Right cardiac atrium (tissue), 5 donors: ENCODE measurements at places on chromosomes 13 and 19.

DNA sequence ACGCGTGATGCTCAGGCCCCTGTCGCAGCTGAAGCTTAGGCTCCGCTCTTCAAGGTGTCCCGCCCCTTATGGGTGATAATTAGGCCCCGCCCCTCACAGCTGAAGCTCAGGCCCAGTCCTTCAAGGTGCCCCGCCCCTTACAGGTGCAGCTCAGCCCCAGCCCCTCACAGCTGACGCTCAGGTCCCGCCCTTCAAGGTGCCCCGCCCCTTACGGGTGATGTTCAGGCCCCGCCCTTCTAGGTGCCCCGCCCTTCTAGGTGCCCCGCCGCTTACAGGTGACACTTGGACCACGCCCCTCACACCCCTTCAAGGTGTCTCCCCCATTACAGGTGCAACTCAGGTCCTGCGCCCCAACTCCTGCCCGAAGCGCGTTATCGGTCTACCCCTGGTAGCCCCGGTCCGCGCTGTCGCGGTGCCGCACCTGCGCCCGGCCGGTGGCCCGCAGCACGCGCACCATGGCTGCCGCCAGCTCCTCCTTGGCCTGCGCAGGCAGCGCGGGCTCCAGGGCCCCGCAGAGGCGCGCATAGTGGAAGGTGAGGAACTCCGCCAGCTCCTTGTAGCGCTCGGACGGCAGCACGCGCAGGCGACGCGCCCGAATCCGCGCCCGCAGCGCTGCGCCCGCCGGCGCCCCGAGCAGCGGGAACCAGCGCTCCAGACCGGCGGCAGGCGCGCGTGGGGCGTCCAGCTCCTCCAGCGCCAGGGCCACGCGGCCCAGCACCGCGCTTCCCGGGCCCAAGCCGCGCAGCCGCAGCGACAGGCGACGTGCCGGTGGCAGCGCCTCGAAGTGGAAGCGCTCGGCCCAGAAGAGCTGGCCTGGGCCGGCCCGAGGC lies 7.3 kb downstream of the RASAL3 start:
- no peak for DNase-seq

- peak; percentile 41 for DNase-seq
These were observed 201.0 kb upstream of the RXFP2 start for GRCh38 chr13:31538067-31539042.

DNA sequence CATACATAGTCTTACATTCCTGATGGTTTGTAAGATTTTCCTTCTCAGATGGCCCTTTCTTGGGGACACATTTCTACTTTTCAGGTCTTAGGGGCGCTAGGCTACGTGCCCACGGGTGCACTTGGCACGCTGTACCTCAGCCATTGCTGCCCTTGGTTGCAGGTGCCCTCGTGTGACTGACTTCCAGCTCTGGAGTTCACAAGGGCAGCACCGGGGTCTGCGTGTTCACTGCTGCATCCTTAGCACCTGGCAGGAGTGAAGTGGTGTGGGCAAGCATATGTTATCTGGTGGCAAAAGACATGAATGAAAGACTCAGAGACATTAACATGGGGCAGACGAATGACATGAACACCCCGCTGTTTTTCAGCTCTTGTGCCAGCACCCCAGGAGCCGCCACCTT lies 13.3 kb upstream of the WDR88 start:
- DNase-seq: no peak

DNA sequence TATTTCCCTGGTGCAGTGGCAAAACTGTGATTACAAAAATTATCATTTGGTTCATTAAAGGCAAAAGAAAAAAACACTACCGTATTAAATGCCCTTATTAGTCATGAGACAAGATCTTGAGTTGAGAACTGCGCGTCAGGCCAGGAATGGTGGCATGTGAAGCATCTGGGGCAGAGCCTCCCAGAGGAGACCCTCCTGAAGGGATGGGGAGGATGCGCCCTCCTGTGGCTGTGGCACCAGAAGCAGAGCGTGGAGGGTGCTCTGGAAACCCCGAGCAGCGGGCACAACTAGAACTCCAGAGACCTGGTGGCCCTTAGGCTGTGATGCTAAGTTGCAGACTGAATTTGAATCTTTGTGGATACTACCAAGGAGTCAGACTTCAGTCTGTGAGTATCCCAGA lies 11.5 kb downstream of the CUL4A start:
- no peak for DNase-seq

- DNase-seq: no peak
These were observed 696.2 kb upstream of the GPC6 start for GRCh38 chr13:92530364-92530763.

DNA sequence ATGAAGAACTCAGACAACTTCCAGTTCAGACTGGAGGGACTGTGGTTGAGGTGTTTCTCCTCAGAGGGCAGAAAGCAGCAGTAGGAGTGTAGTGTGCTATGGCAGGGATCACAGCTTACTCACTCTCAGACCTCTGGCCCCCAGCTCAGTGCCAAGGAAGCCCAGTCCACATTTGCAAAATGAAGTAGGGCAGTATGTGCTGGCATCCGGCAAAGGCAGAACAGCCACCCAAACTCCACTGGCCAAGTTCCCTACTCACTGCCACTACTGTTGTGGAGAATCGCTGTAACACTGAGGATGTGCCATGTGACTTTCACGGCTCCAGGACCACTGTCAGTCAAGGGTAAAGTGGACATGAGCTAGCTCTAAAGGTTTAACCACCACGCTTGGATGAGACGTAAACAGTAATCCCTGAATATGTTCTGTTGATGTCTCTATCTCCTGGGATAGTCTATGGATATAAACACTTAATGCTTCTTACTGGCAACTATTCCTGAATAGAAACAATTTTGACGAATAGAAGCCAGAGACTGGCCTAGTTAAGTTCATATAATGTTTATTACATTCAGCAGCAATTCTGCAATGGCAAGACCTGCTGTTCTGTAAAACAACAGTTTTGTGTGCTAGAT lies 67.0 kb upstream of the SLC15A1 start:
- DNase-seq: peak; percentile 25

DNA sequence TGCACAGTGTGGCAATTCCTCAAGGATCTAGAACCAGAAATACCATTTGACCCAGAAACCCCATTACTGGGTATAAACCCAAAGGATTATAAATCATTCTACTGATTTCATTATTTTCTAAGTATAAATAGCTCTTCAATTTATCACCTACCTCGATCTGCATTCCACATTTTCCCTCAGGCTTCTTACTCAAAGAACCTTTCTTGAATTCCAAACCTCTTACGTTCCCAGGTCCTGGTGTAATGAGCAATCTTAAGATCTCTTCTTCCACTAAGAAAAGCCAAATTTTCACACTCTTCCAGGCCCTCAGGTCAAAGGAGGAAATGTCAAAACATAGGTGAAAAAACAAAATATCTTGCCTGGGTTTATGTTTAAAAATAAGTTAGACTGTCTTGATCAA lies 237.3 kb upstream of the GPC6 start:
- no peak for DNase-seq

DNA sequence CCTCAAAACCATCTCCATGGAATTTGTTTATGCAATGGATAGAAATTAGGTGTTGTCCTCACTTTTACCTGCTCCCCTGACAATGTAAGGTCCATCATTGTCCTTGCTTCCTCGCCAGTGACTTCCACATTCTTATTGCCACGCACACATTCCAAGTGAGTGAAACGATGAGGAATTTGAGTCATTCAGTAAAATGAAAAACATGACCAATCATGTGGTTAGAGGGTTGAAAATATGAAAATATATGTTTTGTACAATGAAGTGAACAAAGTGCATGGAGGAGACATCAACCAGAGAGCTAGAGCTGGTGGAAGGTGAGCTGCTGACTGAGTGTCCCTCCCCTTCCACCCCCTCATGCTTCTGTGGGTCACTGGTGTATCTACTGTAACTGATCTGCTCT lies 91.7 kb downstream of the ATP8A2 start:
- DNase-seq: no peak

DNA sequence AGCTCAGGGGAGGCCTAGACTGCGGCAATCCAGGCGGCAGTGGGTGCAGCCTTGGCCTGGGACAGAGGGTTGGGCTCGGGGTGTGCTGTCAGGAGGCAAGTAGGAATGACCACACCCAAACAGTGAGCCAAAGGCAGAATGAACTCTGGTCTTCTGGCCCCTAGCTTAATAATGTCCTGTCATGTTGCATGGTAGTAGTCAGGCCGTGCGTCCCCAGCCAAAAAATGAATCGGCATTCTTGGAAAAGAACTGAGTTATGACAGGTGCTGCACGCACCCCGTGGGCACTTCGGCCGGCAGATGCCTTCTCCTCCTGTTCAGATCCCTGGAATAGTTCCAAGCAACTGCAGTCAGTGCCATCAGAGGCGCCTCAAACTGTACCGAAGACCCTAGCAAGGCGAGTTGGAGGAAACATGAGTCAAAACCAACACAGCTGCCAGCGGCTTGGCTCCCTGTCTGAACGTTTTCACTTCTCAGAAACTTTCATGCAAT lies 55.9 kb downstream of the ATP7B start:
- DNase-seq: no peak

- no peak for DNase-seq
These were observed 12.3 kb upstream of the C1QTNF9B start for GRCh38 chr13:23909606-23910005.

DNA sequence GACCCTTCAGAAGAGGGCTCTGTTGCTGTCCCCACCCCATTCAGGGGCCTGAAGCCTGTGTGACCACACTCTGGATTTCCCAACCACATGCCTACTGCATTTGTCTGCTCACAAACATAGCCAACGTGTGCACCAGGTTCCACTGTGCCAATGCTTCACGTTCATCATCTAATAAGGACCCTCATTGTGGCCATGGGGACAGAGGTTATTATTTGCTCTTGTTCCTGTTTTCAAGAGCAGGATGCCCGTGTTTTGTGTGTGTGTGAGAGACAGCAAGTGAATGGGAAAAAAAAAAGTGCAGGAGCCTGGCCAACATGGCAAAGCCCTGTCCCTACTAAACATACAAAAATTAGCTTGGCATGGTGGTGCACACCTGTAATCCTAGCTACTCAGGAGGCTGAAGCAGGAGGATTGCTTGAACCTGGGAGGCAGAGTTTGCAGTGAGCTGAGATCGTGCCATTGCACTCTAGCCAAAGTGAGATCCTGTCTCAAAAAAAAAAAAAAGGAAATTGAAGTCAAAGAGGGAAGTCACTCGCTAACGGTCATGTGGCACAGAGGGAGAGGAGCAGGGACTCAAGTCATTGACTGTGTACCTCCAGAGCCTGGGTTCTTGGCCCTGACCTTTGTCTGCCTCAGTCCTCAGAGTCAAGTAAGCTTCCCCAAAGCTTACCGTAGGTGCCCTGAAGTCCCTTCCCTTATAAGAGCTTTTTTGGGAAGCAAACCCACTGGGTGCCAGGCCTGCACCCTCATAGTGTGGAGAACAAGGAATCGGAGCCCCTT lies 6.9 kb downstream of the B3GNT8 start:
- DNase-seq: peak; percentile 10

DNA sequence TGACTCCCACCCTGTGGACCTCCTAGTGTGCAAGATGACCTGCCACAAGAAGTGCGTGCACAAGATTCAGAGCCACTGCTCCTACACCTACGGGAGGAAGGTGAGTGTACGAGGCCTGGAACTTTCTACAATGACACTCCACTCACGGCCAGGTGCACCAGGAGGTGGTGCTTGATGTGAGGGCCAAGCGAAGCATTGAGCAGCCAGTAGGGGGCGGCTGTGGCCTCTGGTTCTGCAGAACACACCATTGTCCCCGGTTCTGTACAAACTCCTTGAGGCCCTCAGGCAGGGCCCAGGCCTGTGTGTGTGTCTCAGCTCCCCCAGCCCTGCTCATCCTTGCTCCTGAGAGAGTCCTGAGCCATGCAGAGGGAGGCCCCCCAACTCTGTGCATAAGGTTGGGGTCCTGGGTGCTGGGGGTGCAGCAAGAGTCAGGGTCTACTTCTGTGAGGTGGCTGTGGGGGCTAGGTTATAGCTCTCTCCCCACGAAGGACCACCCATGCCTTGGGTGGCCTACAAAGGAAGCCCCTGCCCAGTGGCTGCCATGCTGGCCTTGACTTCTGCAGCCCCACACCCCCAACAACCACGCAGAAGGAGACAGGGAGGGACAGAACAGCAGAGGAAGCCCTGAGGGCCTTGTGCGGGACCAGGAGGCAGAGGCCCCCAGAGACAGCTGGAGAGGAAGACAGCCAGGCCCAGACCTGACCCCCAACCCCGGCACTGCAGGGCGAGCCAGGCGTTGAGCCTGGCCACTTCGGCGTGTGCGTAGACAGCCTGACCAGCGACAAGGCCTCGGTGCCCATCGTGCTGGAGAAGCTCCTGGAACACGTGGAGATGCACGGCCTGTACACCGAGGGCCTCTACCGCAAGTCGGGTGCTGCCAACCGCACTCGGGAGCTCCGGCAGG lies 9.7 kb upstream of the USE1 start:
- peak; percentile 85 for DNase-seq

DNA sequence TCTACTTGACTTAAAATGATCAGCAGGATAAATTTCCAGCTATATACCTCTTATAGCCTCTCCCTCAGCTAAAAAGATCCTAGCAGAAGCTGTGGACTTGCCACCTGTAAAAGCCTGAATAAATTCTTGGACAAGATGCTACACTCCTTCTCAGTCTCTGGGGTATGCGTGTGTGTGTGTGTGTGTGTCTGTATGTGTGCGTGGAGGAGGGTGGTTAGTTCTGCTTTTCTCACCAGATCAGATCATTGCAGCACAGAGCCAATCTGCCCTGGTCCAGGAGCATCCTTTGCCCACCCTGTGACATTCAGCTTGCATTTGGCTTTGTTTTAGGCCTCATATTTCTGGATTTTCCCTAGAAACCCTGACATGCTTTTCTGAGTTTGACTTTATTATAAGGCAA lies 438.3 kb downstream of the RFC3 start:
- DNase-seq: no peak

DNA sequence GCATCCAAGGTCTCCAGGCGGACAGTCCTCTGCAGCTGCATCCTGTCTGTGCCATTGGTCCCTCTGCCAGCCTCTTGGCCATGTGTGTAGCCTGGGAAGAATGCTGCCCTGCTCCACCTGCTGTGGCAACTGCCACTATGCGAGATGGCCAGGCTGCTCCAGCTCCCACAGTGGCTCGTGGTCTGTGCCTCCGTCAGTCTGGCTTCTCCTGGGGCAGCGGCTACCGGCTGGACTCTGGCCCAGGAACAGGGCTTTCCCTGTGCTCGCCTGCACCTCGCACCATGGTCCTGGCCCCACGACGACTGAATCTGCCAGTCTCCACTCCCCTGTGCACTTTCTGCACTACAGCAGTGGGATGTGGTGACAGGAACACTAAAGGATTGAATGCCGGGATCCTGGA lies 26.7 kb upstream of the FFAR2 start:
- DNase-seq: no peak
